Natural killer cell treated with Interleukin-12 subunit alpha and Interleukin-12 subunit beta and Interleukin-15 and Interleukin-18, amount 100 ng/mL, for 72 hours (primary cell): ENCODE measurements at places on chromosomes 5 and 9.

DNA sequence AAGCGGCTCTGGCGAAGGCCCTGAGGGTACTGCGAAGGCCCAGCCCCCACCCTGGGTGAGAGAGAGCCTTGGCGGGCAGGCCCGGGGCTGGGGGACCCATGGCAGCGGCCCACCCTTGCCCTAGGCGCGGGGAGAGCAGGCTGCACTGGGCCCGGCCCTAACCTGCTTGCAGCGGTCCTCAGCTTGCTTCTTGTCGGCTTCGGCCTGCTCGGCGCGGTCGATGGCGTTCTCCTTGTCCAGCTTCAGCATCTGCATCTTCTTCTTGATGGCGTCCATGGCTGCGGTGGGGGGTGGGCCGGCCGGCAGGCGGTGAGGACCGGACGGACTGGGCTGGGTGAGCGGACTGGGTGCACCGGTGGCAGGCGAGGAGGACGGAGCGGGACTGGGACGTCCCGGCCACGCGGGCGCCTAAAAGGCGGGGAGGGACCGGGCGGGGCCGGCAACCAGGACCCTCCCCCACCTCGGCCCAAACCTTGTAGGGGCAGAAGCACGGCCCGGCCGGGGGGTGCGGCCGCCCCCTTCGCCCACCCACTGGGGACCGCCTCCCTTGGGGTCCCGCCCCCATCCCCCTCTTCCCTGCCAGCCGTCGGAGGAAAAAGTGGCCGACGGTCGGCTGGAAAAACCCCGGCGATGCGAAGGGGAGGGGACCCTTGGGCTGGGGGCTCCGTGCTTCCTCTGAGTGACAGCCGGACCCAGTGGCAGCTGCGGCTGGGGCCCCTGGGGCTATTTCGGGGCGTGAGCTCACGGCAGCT, at the start of gene TPM2:
TPM2 (minus strand) TSS at position 384 of the 752 bp plus-strand sequence; CDS start at position 276, 108 bp downstream.
- no peak for DNase-seq

GRCh38 chr5:73282383-73282782, 109.4 kb downstream of the TMEM174 start:
- DNase-seq = no peak

GRCh38 chr9:27329291-27329690, 32.3 kb upstream of the EQTN start:
- DNase-seq = no peak

- DNase-seq = no peak
Measured at GRCh38 chr9:8270235-8270634, 470.7 kb upstream of the DMAC1 start.

DNA sequence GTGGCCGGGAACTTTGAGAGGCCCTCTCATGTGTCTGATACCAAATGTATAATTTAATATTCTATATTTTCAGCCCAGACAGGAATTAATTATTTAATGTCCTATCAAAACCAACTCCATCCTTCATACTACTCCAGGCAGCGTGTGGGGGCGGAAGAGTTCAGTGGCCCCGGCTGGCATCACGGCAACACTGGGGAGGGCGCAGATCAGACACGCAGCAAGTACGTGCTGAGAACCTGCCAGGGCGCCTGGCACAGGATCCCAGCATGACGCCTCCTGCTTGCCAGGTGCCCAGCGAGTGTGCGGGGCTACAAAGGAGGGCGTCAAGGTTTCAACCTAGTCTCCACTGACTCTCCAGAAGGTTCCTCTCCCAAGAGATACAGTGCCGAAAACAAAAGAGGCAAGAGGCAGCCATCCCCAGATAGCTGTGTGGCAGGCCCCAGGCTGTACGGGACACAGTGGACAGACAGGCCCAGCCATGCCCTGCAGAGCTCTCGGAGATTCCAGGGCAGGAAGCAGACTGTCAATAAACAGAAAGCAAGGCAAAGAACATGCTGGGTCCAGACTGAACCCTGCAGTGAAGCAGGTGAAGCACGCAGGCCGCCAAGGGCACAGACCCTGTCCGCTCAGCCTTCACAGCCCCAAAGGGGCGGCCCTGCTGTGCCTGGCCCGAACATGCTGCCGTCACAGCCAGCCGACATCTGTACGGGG, 110.3 kb downstream of the VAV2 start:
- no peak for DNase-seq

- no peak for DNase-seq
Measured at GRCh38 chr9:118563677-118564076, 805.6 kb downstream of the BRINP1 start.

DNA sequence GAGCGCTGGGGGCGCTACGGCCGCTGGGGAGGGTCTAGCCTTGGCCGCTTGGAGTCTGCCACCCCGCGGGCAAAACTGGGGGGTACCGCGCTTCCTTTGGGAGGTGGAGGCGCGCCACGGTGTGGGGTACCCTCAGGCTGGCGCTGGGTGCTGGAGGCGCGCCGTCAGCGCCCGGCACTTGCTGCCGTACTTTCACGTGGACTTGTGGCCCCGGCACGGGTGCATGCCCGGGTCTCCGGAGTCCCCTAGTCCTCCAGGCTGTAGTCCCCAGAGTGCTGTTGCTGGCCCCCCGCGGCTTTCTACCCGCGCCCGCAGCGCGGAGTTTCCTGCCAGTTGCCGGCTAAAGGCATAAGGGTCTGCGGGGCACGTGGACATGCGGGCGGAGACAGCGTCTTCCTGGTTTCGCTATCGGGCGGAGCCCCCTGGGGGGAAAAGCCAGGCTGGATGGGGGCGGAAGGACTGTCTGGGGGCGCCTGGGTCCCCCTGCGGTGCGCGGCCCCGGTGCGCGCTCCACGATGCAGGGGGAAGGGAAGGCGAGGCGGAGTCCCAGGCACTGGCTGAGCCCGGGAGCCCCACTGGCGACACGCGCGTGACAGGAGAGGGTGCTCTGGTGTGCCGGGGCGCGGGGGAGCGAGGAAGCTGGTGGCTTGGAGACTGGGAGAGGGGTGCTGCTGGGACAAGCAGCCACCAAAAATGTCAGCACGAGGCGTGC, 666 bp downstream of the PPARGC1B start:
- DNase-seq = peak; percentile 77
